ENCODE measurements at places on chromosomes 4 and X.

- DNase-seq, result no peak
These were observed 825.6 kb upstream of the INTU start for GRCh38 chr4:126807132-126807531.

DNA sequence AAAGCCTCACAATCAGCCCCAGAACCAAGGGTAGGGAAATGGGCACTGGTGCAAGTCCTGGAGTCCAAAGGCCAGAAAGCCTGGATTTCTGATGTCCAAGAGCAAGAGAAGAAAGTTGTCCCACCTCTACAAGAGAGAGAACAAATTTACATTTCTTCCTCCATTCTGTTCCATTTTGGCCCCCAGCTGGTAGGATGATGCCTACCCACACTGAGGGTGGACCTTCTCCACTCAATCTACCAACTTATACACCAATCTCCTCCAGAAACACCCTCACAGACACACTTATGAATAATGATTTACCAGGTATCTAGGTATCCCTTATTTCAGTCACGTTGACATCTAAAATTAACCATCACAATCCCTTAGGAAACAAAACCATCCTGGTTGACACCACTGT is 367.8 kb upstream of the GRIA3 start:
- no peak for DNase-seq

GRCh38 chr4:113849771-113850170 is 88.2 kb upstream of the CAMK2D start:
- DNase-seq, result no peak

DNA sequence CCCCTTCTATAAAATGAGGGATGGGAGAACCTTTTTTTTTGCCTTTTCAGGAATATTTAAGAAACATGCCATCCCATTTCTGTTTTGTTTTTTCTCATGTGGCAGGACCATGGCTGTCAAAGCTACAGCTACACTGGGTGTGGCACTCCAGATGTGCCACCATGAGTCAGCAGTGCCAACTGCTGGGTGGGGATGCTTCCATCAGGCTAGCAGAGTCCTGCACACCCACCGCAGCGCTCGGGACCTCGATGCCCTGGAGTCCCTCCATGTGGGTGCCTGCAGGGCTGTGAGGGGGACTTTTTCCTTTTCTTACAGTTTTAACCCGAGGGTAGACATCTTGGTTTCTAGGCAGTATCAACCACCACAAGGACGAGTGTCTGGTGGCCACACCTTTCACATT is 352.6 kb downstream of the NR3C2 start:
- no peak for DNase-seq

DNA sequence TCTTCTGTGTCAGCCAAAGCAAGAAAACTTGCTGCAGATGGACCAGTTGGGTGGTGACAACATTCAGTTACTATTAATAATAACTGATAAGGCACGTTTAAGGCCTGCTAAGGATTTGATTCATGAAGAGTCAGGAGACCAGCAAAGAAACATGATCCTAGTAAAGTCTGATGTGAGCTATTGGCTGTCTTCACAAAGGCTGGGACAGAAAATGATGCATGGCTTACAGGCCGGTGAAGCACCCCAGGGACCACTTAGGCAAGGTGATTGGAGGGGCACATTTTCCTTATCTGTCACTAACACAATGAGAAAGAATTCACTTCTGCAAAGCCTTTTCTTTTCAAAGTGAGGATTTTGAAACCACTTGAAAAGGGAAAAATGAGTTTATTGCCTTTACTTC is 65.4 kb upstream of the TRPC3 start:
- DNase-seq, result no peak

GRCh38 chrX:17500145-17500579 is 125.2 kb downstream of the NHS start:
- DNase-seq, result no peak

- no peak for DNase-seq
These were observed 323.9 kb upstream of the CASK start for GRCh38 chrX:42247241-42247640.

- DNase-seq, result no peak
These were observed 73.7 kb downstream of the NCAPG start for GRCh38 chr4:17884511-17884910.

Measured in Panc1 (cell line).